ENCODE measurements at places on chromosomes 5 and 9. TPM values are rescaled to one million over a fixed set of nuclear protein-coding genes. Genes with fewer than 3 reads are reported as not detected.
A peak's percentile ranks its signal among the peaks of the same experiment; 100 is the strongest.

DNA sequence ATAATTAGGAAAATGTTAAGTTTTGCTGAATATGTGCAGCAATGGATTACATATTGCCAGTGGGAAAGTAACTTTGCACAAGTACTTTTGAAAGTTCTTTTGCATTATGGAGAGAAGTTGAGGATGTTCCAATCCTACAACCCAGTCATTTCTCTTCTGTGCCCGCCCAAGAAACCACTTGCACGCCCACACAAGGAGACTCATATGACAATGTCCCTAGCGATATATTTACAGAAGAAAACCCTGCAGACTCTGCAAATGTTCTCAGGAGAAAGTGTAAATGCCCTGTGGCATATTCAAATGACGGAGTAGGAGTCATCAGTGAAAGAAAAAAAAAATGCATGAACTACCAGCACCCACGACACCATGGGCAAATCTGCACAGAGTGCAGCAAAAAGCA lies 356.5 kb downstream of the CTNND2 start:
- DNase-seq: no peak

The PCDHA4 gene
- not detected for total RNA-seq

DNA sequence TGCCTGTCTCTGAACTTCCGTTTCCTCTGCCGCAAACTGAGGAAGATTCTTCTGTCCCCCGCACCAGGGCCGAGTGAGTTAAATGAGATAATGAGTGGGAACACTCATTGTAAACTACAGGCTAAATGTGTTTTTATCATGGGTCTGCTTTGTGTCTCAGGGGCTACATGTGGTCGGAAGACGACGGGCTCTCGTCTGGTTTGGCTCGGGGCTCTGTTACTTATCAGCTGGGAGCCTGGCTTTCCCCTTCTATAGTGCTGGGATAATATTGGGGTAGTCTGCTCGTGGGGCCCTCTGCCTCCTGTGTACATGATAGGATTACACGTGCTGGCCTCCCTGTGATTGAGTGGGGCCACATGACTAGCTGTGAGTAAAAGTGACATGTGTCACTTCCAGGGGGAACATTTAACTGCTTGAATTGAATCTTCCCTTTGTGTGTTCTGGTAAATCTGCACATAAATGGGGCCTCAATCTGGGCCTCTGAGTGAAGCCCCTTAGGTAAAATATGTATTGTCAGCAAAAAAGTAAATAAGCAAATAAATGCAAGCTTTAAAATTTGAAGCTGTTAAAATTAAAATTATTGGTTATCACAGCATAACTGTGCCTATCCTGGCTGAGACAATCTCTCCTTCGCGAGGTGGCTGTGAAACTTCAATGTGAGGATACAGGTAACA lies 86.9 kb upstream of the SH3PXD2B start:
- no peak for DNase-seq

The CA9 gene
- 26.8 TPM for total RNA-seq

DNA sequence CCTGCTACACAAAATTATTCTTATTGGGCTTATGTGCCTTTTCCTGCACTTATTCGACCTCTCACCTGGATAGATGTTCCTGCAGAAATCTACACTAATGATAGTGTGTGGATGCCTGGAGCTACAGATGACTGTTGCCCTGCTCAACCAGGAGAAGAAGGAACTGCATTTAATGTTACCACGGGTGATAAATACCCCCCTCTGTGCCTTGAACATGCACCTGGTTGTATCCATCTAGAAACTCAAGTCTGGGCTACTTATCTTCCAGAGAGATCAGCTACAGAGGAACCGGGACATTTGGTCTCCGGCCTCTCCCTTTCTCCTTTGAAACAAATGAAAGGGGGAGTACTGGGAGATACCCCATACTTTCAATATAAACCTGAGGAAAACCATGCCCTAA lies 54.5 kb downstream of the SH3PXD2B start:
- no peak for DNase-seq

DNA sequence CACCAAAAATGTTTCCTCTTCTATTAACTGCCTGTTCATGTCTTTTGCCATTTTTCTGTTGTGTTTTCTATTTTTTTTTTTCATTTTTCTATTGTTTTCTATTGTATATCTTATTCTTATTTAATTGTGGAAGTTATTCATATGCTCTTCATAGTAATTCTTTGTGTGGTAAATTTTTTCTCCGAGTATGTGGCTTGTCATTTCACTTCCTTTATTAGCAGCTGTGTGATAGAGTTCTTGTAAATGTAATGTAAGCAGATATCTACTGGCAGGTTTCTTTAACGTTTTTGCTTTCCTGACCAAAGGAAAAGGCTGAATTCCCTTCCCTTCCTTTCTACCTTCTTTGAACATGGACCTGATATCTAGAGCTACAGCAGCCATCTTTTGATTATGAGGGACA lies 5.8 kb upstream of the PLPP1 start:
- DNase-seq: no peak

DNA sequence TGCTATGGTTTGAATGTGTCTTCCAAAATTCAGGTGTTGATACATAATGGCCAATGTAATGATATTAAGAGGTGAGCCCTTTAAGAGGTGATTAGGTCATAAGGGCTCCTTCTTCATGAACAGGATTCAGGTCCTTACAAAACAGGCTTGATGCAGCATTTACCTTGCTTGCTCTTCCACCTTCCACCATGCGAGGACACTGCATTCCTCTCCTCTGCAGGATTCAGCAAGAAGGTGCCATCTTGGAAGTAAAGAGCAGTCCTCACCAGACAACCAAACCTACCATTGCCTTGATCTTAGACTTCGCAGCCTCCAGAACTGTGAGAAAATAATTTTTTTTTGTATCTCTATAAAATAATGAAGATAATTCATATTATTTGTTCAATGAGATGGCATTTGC lies 314.0 kb upstream of the SMARCA2 start:
- DNase-seq: no peak

- no peak for DNase-seq
These were observed 33.3 kb downstream of the CXXC5 start for GRCh38 chr5:139681466-139681865.

GRCh38 chr5:64690104-64690416 lies 243 bp upstream of the SHISAL2B start:
- DNase-seq: no peak

- DNase-seq: no peak
These were observed 310.4 kb downstream of the SLF1 start for GRCh38 chr5:94928891-94929290.

GRCh38 chr5:169460123-169460522 lies 123.5 kb upstream of the SPDL1 start:
- DNase-seq: no peak

DNA sequence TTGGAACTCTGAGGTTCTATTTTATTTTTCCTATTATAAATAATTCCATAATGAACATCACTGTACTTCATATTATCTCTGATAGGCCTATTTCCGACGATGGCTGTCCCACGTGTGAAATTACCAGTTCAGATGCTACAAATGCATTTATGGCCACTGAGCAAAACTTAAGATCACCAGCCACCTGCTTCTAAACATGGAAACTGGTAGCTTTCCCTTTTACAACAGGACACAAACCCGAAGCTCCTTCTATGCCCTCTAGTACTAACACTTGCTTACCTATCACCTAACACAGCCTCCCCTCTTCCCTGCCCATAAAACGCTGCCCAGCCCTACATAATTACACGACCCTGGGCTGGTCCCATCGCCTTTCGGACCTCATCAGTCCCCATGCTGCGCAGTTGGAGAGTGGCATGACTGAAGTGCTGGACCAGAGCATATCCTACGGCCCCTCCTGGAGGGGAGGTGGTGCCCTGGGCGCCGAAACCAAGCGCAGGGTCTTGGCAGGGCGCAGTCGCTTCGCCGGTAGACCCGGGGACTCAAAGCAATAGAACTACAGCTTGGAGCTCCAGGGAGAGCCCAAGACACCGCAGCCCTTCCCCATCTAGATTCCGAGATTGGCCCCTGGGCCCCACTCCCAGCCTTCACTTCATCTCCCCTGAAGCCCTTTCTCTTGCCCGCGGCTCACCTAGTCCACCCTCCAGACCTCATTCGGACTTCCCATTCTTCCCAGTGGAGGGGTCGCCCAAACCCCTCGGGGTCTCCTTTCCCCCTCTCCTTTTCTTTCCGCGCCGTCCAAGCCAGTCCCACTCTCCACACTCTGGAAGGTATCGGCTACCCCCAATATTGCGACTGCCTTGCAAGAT lies 1.0 kb upstream of the SAP30L start:
- DNase-seq: peak; percentile 62

- DNase-seq: no peak
These were observed 55.7 kb upstream of the SLC44A1 start for GRCh38 chr9:105188746-105189145.

GRCh38 chr9:80550181-80550580 lies 978.4 kb downstream of the TLE4 start:
- no peak for DNase-seq

DNA sequence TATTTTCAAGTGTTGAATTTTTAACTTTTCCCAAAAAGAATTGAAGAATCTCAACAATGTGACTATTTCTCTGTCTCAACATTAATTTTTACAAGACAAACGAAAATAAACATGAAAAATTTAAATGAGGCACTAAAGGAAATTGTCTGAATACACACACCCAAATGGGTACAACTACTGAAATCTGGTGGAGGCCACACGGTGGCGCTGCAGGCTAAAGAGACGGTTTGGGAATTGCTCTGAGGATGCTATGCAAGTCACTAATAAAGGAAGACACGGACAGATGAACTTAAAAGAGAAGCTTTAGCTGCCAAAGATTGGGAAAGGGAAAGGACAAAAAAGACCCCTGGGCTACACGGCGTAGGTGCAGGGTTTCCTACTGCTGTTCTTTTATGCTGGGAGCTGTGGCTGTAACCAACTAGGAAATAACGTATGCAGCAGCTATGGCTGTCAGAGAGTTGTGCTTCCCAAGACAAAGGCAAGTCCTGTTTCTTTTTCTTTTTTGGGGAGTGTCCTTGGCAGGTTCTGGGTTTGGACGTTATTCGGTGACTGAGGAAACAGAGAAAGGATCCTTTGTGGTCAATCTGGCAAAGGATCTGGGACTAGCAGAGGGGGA lies at the start of gene PCDHB10:
TSS of gene PCDHB10 (plus strand) at position 244 of the 616 bp plus-strand sequence. CDS start at position 444, 200 bp downstream.
- DNase-seq: peak; percentile 83

GRCh38 chr9:95777136-95777535 lies 98.4 kb upstream of the ERCC6L2 start:
- no peak for DNase-seq

The STPG3 gene
- total RNA-seq: 0.61 TPM

DNA sequence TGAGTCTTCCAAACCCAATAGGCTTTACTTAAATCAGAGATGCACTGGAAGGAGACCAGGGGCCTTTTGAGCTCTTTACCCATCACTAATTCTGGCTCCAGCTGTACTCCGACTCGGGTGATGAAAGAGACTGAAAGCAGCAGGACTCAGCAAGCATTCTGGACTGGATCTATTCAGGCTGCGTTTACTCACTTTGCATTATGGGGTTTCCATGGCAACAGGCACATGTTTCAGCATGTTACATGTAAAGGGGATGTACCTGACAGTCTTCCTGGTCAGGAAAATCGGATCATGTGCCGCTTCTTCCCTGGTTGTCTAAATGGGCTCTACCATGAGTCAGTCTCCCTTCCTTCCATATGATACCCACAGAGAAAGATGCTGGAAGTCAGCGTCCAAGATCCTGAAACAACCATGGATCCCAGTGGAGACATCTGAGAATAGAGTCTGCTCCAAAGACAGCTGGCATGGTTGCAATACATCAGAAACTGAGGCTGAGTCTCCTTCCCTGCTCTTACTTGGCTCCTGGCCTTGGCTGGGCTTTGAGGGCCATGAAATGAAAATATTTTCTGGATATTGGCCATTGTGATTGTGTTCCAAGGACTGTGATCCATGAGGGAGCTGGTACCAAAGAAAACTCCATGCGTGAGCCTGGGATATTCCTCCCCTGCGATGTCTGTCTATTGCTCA lies 102.5 kb upstream of the TNC start:
- DNase-seq: no peak

The MCTP1 gene
- total RNA-seq: 0.40 TPM

The CCDC187 gene
- total RNA-seq: 0.34 TPM

The HAVCR1 gene
- total RNA-seq: not detected

- no peak for DNase-seq
These were observed 16.3 kb downstream of the PRXL2C start for GRCh38 chr9:96638606-96639364.

DNA sequence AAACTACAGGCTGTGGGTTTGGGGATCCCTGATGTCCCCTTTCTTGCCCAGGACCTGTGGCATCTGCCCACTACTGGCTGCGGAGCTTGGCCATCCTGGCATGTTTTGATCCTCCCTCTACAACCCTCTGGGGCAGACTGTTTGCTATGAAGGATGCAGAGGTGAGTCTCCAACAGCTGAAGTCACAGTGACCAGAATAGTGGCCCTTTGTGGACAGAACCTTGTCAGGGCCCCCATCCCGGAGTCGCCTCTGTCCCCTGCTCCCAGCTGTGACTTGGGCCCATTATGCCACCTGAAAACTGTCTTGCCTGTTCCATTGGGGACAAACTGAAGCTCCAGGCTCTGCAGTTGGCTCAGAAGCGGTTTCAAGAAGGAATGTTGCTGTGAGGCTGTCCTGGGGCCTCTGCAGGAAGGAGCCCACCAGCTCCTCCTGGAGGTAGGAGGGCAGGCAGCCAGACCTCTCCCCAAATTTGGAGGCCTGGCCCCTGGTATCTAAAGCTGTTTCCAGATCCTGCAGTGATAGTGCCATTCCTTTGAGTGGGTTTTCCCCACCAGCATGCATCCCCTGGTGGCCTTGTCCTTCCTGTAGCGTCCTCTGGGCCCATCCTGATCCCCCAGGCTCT lies 93.3 kb downstream of the BARX1 start:
- DNase-seq: no peak

The FGFR4 gene
- total RNA-seq: 3.6 TPM

GRCh38 chr5:180283026-180283615 lies 8.8 kb downstream of the MAPK9 start:
- no peak for DNase-seq

DNA sequence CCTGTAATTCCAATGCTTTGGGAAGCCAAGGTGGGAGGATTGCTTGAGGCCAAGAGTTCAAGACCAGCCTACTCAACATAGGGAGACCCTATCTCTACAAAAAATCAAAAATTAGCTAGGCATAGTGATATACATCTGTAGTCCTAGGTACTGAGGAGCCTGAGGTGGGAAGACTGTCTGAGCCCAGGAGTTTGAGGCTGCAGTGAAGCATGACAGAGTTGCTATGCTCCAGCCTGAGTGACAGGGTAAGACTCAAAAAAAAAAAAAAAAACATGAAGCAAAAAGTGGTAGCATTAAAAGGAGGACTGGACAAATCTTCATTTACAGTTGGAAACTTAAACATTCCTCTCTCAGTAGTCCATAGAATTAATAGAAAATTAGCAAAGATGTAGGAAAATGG lies 9.8 kb downstream of the CCNG1 start:
- DNase-seq: no peak

Measured in Karpas-422 (cell line).